ENCODE measurements at places on chromosomes 1 and 21. TPM values are rescaled to one million over a fixed set of nuclear protein-coding genes. Genes with fewer than 3 reads are reported as not detected.
A peak's percentile ranks its signal among the peaks of the same experiment; 100 is the strongest.

Gene LGR6
- 0.18 TPM for total RNA-seq

Gene IGSF21
- 16.4 TPM for total RNA-seq

Gene LRRC38
- 18.6 TPM for total RNA-seq

Gene BATF3
- total RNA-seq = 1.4 TPM

Gene TNNI3K
- total RNA-seq = 0.88 TPM

Gene SH3GLB1
- total RNA-seq = 55.2 TPM

Gene MR1
- total RNA-seq = 10.1 TPM

Gene DNALI1
- total RNA-seq = 8.8 TPM

DNA sequence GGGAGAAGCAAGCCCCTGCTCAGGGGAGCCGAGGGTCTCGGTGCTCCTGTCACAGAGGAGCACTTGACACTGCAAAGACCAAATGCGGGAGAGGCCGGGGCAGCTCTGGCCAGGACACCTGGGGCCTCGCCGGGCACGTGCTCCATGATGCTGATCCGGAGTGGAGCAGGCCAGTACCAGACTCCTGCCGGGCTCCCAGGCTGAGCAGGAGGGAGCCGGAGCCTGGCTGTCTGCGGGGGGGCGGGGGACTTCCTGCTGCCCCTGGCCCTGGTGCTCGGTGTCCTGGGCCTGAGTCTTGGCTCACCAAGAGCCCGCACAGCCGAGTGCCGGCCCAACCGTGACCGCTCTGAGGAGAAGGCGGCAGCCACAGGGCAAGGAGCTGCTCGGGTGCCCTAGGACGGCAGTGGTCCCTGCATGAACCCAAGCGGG is 38.5 kb upstream of the TMEM52 start:
- no peak for DNase-seq

DNA sequence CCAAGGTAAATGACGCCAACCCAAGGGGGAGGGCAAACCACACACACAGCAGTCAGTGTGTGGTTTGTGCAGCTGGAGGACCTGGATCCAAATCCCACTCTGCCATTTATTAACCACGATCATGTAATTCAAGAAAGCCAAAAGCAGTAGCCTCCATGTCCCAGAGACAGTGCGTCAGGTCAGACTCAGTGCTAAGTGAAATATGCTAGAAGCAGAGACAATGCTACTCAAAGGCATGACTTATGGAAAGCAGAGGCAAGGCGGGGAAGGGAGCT is 13.6 kb downstream of the TTC39A start:
- DNase-seq = no peak

DNA sequence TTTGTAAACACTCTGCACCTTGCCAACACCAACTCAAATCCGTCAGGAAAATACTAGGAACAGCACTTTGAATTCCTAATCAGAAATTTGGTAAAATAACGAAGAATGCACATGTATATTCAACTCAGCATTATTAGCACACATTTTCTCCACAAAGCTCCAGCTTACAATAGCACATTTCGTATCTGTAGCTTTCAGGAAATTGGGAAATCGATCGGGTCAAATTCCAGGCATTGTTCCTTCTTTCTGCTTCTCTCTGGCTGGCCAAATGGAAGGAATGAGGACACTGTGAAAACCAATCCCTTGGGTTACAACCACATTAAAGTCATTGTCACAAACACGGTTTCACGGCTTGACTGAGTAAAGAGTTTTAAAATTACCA is 58.6 kb downstream of the NPHP4 start:
- no peak for DNase-seq

DNA sequence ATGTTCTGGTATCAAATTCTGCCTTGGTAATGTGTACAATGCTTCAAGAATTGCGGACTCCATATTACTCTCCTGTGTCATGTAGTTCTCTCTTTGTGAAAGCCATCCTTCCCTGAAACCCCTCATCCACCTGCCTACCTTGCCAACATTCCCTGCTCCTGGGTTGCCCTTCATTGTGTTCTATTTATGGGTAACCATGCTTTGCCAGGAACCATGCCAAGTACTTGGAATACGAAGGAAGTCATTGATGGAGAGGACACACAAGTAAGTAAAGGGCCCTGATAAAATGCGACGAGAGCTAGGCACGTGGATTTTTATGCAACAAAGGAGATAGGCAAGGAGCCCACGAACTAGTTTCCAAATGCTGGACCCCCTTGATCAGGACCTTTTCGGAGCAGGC is 300.8 kb downstream of the DISC1 start:
- no peak for DNase-seq

DNA sequence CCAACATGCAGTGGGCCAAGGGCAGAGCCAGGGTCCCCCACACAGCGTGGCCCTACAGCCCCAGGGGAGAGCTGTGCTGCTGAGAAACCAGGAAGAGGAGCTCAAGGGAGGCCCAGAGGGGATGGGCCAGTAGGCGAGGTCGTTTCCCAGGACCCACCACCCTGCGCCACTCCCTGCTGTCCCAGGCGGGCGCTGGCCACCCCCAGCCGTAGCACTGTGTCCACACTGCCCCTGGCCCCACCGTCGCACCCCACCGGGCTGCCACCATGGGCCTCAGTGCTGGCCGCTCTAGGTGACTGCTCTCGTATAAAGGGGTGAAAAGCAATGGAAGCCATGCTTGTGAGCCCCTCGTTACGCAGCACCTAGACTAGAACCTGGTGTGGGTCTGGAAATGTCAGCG is 22.4 kb downstream of the NADK start:
- DNase-seq = no peak

DNA sequence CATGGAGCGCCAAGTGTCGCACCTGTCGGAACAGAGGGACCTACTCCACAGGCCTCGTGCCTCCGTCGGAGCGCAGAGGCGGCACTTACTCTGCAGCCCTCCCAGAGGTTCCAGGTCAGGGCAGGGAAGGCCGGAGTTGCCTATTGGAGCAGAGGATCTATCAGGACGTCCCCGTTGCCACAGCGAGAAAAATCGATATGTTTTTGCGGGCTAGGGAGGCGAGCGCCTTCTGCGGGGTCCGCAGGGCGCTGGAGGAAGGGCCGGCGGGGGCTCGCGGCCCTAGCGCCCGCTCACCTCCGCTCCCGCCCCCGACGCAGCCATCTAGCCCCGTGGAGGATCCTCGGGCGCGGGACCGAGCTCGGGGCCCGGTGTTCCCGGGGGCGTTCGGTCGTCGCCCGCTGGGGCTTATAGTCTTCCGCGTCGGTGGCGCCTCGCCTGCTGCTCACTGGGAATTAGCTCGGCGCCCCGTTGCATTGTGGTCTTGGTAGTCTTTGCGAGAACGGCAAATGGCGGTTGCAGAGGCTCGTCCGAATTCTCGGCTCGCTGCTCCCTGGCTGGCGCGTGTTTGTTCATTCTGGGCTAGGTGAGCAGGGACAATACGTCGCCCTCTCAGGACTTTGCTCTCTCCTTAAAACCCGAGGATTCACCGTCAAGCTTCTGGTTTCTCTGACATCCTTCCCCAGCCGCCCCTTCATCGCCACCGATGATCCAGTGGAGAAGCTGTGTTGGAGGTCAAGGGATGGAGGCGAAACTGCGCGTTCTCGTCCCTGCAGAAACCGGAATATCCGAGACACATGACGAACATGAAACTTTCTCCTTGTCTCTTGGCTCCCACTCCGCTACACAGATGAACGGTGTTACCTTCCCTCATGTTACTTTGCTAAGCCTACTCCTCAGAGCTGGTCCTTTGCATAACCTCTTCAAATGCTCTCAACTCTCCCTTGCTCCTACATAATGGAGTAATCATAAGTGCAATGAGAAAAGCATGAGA is at the start of gene JTB:
Gene JTB, minus strand, starts transcription at position 425 of the 991 bp plus-strand sequence. Its CDS starts 422 bp downstream, at position 3.
- DNase-seq = peak; percentile 92

DNA sequence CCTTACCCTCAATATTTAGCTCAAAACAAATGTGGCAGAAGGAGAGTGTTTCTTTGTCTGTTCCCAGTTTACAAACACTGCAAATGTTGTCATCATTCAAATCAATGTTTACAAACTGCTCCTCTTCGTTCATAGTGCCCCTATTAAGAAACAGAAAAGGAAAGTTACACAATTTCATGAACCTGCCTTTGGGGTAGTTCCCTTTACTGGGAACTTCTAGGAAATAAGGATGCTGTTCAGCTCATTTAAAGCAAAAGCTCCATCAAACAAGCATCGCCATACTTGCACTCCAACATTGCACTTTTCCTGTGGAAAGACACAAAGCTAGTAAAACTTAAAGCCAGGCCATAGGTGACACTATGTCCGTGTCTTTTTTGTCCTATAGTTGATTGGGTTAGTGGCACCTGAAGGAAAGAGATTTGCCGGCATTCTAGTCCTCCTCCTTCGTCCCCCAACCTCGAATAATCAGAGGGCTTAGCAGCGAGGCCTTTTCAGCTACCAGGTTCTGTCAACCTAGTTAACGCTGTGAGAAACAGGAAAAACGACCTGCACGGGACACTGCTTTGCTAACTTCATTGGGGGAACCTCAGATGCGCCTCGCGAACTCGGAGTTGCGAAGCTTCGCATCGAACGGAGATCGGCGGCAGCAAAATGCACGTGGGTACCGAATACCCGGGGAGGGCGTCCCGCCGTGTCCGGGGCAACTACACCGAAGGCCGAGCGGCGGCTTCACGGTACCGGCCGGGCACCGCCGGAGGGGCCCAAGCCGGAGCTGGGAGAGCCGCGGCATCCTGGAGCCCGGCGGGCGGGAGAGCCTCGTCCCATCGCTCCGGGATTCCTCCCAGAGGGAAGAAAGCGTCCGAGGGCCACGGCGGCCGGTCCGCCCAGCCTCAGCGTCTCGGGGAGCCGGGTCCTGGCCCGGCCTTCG is 706 bp downstream of the C21orf91 start:
- DNase-seq = peak; percentile 42

DNA sequence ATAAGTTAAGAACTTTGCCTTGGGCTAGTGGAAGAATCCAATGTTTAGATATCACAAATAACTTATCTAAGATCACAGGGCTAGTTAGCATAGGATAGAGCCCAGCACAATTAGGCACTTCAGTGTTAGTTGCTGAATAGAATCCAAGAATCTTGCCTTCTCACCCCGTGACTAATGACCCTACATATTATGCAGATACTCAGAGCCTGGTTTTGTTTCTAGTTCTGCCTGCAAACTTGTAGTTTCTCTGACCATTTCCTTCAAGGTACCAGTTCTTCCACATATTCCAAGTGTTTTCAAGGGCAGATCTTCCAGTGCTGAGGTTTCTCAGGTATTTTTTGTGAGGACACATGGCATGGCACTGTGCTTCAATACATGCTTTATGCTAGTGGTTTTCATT is 239.3 kb downstream of the KCNK2 start:
- no peak for DNase-seq

- DNase-seq = no peak
Measured at GRCh38 chr1:184610876-184611595, 143.6 kb downstream of the EDEM3 start.

- peak; percentile 32 for DNase-seq
Measured at GRCh38 chr1:79079770-79080169, 73.2 kb upstream of the ADGRL4 start.

DNA sequence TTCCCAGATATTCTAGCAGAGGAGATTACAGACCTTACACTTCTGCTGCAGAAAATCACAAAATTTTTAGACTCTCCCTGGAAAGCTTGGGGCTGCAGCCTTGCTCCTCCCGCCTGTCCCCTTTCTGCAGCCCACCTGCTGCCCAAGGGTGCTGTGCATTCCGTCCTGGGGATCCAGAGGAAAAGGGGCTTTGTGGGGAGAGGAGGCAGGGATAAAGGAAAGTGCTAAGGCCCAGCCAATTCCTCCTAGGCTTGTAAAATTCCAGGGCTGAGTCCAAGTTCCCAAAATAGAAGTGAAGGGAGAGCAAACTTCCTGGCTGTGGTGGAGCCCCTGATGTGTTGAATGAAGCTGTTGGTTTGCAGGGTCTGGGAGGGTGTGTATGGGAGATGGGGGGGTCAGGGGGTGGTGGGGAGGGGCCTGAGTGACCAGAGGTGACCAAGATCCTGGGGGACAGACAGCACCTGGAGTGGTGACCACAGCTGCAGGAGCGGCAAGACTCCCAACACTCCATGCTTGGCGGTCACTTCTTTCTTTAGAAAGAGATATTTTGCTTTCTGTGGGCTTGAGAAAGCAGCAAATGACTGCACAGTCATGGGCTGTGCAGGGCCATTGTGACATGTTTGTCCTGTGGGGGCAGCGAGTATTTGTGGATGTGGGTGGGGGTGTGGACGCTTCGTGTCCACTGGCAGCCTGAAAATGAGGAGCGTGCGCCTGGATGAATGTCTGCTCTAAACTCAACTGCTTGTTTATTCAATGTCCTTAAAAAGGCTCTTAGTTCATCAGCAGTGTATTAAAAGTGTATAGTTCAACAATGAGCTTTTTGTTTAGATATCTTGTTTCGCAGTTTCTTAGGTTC is 68.4 kb downstream of the TLR5 start:
- no peak for DNase-seq

GRCh38 chr1:151508833-151509232 is 2.4 kb upstream of the CGN start:
- DNase-seq = peak; percentile 8

GRCh38 chr1:69914976-69915765 is 290.2 kb downstream of the LRRC40 start:
- DNase-seq = no peak
